ENCODE measurements at places on chromosomes 7 and 10.

- DNase-seq: no peak
Measured at GRCh38 chr7:2383543-2384274, 19.7 kb upstream of the CHST12 start.

GRCh38 chr7:32051128-32051527 is 19.1 kb downstream of the PDE1C start:
- no peak for DNase-seq

DNA sequence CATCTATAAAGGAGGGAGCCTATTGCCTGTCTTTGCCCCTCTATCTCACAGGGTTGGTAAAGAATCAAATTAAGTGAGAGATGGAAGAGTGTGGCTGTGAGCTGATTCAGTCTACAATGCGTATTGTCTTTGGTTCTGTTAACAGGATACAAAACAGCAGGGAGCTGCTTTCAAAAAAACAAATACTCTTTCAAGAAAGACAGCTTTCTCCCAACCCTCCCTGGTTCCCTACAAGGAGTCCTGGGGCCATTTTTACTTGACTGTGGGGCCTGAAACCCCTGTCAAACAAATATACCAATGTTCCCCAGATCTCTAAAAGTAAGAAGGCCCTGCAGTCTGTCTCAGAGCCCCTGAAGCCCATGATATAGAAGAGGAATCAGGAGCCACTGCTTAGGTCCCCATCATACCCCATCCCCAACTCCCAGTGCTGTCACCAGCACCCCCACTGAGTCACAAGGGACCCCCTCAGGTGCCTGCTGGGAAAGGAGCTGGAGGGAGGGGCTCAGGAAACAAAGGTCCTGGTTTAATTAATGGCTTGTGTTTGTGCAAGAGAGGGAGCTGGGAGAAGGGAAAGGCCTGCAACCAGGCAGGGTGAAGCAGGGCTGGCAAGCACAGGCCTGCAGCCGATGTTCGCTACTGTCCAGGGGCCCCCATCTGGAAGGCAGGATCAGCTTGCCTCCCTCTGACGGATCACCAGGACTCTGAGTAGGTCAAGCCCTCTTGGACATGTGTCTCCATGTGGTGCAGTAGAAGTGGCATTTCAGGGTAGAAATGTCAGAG is 182.0 kb upstream of the GHITM start:
- DNase-seq: no peak

DNA sequence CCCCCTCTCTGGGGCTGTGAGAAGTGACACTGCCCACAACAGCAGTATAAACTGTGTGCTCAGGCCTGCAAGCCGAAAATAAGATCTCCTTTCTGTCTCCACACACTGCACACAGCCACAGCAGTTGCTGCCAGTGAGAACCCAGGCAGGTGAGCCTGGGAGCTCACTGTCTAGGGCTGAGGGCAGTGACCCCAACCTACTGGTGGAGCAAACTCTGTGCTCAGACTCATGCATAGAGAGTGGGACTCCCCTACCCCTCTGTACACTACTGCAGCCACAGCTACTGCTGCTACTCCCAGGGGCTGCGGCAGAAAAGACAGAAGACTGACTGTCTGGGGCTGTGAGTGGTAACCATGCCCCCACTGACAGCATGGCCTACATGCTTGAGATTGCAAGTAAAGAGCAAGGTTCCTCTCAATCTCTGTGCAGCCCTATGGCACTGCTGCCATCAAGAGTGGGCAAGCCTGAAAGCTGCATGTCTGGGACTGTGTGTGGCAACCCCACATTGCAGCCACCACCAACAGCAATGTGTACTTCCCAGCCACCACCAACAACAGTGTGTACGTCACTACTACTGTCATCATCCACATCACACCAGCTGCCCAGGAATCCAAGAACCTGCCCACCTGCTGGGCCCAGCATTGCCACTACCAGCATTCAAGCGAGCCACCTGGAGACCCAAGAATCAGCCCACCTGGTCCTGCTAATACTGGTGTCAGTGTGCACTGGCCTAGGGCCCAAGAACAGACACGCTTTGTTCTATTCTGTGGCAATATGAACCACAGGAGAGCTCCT is 226.1 kb downstream of the XPNPEP1 start:
- no peak for DNase-seq

Measured in stimulated activated CD4-positive, alpha-beta T cell treated with anti-CD3 and anti-CD28 coated beads, Interleukin-4, amount 100 ng/mL, for 4 hours (primary cell).